ENCODE measurements at places on chromosomes 7 and 10. TPM values are rescaled to one million over a fixed set of nuclear protein-coding genes. Genes with fewer than 3 reads are reported as not detected.

The PITX3 gene
- total RNA-seq, result not detected

The SEC61G gene
- 3,014 TPM for total RNA-seq

The STAG3 gene
- 0.36 TPM for total RNA-seq

The LRRC17 gene
- 280 TPM for total RNA-seq

DNA sequence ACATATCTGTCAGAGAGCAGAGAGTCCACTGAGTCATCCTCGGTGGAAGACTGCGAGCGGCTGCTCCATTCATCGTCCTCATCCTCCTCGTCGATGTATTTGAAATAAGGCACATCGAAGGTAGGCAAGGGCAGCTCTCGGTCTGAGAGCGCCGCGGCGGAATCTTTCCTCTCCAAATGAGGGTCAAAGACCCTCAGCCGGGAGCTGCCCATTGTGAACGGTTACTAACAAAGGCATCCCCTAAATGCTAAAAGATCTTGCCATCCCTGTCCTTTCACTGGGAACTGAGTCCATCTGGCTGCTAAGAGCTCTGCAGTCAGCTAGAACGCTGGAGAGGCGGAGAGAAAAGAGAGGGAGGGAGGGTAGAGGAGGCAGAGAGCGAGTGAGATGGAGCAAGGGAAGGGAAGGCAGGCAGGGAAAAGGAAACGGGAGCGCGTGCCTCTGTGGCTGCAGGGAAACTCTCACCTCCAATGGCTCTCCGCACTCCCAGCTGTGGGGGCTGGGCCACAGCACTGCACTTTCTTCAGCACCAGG is 163.4 kb downstream of the RAPGEF5 start:
- H3K4me1 ChIP-seq, result no peaks in the 10 kb centered on the region
- H3K27ac ChIP-seq, result no peak overlapping the region
- H3K4me3 ChIP-seq, result no peak overlapping the region
- no peaks in the 10 kb centered on the region for H3K36me3 ChIP-seq
- H3K27me3 ChIP-seq, result peaks cover 5% of the 10 kb centered on the region

- DNase-seq, result no peak
- no peak overlapping the region for H3K4me3 ChIP-seq
- H3K36me3 ChIP-seq, result no peaks in the 10 kb centered on the region
Observed at GRCh38 chr10:114279901-114280644, 41.0 kb downstream of the VWA2 start.

- H3K27ac ChIP-seq, result no peak overlapping the region
- H3K27me3 ChIP-seq, result no peaks in the 10 kb centered on the region
- peak; percentile 60 for DNase-seq
- peaks cover 5% of the 10 kb centered on the region for H3K4me1 ChIP-seq
Observed at GRCh38 chr10:201328-201771, 66.1 kb downstream of the ZMYND11 start.

DNA sequence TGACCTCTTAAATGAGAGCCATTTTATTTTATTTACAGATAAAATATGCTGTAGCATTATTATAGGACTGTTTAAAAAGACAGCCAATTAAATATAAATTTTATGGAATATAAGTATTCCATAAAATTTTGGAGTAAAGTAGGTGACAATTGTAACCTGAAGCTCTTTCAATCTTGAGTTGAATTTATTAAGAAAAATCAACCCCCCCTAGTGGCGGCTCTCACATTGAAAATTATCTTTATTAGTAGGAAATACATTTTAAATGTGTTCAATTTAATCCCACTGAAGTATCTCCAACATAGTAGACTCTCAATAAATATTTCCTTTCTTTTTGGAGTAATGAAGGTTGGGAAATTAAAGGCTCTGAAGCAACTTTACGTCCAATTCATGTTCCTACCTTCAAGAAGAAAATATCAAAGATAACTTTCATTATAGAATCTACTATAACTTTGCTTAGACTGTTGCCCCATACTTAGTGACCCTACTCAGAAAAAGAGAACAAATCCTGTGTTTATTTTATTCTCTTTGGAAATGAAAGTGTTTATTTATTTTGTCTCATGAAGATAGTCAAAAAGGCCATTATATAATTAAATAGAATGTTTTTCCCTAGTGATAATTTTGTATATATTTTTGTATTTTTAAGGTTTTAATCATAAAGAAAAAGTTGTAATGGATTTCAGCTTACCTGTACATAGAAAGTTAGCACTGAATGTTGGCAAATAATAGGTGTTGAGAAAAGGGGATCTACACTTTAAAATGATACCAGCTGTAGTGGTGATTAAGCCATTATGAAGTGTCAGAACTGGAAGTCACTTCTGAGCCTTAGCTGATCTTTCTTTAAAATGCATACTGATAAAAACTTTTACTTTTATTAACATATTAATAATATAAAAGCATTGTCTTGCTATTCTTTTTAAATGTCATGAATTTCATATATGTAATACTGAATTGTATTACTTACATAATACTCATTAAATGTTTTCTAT is 3.3 kb downstream of the AHR start:
- H3K27me3 ChIP-seq, result no peaks in the 10 kb centered on the region
- no peak overlapping the region for H3K27ac ChIP-seq
- H3K4me1 ChIP-seq, result peaks cover 10% of the 10 kb centered on the region
- H3K36me3 ChIP-seq, result no peaks in the 10 kb centered on the region
- DNase-seq, result peak; percentile 43

DNA sequence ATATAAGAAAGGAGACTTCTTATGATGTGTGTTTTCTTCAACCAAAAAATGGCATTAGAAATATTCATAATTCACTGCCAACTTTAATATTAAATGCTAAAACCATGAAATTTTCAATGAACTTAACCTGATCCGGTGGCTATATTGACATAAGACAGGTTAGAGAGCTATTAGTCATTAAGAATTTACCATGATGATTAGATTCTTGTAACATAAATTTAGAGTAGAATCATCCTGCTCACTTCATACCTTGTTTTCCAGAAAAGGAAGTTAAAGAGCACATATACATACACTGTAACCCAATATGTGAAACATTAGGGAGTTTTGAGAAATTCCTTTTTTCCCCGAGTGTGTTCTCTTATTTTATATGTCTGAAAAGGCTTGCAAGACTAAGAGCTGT is 430.3 kb upstream of the SEMA3A start:
- no peak for DNase-seq
- H3K27me3 ChIP-seq, result no peaks in the 10 kb centered on the region
- H3K4me3 ChIP-seq, result no peak overlapping the region
- peaks cover 2% of the 10 kb centered on the region for H3K4me1 ChIP-seq

DNA sequence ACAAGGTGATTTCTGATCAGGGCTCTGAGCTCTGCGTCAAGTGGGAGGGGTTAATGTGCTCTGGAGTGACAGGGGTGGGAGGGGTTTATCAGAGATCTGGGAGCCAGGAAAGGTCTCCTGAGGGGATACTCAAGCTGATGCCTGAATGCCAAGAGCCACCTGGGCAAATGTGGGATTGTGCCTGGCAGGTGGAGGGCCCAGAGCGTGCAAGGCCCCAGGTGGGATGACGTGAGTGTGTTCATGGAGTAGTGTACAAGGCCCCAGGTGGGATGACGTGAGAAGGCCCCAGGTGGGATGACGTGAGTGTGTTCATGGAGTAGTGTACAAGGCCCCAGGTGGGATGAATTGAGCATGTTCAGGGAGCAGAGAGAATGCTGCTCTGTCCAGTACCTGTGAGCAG is 610.3 kb downstream of the PTPRN2 start:
- H3K4me3 ChIP-seq, result no peak overlapping the region
- H3K27ac ChIP-seq, result no peak overlapping the region
- no peak for DNase-seq
- H3K4me1 ChIP-seq, result no peaks in the 10 kb centered on the region

DNA sequence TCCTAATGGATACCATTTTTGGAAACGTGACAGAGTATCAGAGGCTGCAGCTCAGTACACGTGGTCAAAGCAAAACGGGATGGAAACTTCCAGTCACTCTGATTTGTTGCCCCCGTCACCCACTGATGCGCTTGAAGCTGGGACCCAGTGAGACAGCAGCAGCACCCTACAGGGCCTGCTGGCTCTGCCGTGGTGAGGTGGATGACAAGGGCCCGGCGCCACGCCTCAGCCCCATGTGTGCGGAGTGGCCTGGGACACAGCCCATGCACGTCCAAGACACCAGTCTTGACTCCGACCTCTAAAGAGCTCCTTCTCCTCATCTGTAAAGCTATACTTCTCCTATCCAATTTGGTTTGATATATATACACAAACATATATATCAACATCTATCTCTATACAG is 39.0 kb downstream of the CLEC2L start:
- H3K27me3 ChIP-seq, result peaks cover 8% of the 10 kb centered on the region
- H3K36me3 ChIP-seq, result peaks cover 33% of the 10 kb centered on the region

DNA sequence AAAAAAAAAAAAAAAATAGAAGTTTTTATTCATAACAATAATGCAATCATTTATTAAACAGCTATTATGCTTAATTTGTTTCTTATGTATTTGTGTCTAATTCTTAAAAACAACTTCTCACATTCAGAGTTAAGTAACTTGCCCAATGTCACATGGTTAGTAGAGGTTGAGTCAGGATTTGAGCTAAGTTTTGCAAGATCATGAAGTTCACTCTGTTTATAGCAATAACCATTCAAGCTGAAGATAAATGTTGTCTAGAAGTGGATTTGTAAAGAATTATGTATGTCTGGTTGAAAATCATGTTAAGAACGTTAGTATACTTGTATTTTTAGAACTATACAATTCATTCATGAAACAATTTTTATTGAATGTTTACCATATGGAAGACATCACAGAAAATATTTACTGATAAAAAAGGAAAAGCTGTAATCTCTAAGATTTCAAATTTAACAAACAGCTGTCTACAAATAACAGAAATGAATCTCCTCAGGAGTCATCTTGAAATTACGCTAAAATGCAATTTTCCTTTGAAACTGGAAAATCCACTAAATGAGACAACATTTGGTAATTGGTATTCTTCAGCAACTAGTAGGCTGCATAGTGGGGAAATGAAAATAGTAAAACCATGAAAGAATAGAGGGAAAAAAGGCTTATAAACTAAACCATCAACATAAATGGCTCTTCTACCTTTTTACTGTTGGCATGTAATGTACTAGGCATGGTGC is 70.5 kb upstream of the AHR start:
- no peak overlapping the region for H3K27ac ChIP-seq
- no peak overlapping the region for H3K4me3 ChIP-seq
- H3K27me3 ChIP-seq, result no peaks in the 10 kb centered on the region
- DNase-seq, result no peak
- no peaks in the 10 kb centered on the region for H3K36me3 ChIP-seq

DNA sequence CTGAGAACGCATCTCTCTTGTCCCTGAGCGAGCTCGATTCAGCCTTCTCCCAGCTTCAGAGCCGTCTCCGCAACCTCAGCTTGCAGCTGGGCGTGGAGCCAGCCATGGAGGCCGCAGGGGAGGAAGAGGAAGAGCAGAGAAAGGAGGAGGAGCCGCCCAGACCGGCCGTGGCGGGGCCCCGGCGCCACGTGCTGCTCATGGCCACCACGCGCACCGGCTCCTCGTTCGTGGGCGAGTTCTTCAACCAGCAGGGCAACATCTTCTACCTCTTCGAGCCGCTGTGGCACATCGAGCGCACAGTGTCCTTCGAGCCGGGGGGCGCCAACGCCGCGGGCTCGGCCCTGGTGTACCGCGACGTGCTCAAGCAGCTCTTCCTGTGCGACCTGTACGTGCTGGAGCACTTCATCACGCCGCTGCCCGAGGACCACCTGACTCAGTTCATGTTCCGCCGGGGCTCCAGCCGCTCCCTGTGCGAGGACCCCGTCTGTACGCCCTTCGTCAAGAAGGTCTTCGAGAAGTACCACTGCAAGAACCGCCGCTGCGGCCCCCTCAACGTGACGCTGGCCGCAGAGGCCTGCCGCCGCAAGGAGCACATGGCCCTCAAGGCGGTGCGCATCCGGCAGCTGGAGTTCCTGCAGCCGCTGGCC is 43.2 kb downstream of the CHST3 start:
- H3K36me3 ChIP-seq, result peaks cover 22% of the 10 kb centered on the region
- H3K27ac ChIP-seq, result no peak overlapping the region
- H3K4me3 ChIP-seq, result no peak overlapping the region
- DNase-seq, result no peak
- no peaks in the 10 kb centered on the region for H3K27me3 ChIP-seq
- peaks cover 20% of the 10 kb centered on the region for H3K4me1 ChIP-seq

DNA sequence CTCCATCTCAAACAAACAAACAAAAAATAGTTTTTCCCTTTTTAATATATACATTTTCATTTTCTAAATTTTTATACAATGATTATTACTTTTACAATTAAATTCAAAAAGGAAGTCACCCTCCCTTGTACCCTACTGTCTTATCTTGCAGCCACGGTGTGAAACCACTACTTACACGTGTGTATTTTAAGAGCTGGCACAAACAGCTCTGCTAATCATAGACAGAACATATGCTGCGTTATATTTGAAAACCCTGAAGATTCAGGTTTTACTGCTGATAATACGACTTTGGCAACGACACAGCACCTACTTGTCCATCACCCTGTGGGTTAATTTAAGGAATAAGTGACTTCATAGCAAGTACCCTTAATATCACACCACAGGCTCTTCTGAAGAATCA is 991 bp downstream of the ANKRD61 start:
- peaks cover 45% of the 10 kb centered on the region for H3K36me3 ChIP-seq
- no peaks in the 10 kb centered on the region for H3K4me1 ChIP-seq
- no peak overlapping the region for H3K27ac ChIP-seq
- H3K4me3 ChIP-seq, result no peak overlapping the region

DNA sequence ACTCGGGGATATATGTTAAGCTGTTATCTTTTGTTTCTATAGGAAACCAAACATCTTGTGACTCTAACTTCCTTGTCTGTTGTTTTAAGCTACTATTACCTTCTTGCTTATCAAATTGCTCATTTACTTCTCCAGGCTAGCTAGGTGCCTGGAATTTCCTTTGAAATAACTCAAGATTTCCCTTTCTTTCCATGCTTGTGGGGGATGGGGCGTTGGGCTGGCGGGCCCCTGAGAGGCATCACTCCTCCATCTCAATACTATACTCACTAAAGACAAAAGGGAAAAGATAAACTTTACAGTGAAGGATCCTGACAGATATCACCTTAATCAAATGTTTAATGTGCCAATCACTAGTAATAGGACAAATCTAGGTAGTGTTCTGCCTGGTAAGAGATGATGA is 34.7 kb upstream of the MYO3A start:
- DNase-seq, result no peak
- H3K27me3 ChIP-seq, result no peaks in the 10 kb centered on the region
- no peaks in the 10 kb centered on the region for H3K4me1 ChIP-seq
- H3K27ac ChIP-seq, result no peak overlapping the region
- H3K4me3 ChIP-seq, result no peak overlapping the region

GRCh38 chr10:20088061-20088701 is 271.9 kb downstream of the PLXDC2 start:
- no peak for DNase-seq
- no peaks in the 10 kb centered on the region for H3K4me1 ChIP-seq
- no peak overlapping the region for H3K27ac ChIP-seq

DNA sequence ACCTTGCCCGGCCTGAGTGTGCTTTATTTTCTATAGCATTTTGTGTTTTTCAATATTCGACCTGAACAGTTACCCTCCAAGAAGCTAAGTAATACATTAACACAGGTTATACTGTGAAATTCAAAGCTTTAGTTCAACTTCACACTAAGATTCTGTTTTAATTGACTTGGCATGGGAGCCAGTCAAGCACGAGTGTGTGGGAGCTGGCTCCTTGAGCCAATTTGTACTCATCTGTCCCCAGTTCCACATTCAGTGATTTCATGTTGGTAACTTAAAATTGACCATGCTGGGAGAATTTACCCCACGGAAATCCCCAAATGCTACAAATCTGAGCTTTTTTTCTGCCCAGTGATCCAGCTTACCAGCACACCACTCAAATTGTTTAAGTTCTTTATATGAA is 20.3 kb downstream of the TSPAN12 start:
- no peak for DNase-seq
- peaks cover 12% of the 10 kb centered on the region for H3K36me3 ChIP-seq
- no peaks in the 10 kb centered on the region for H3K27me3 ChIP-seq
- no peak overlapping the region for H3K4me3 ChIP-seq
- H3K4me1 ChIP-seq, result no peaks in the 10 kb centered on the region

- H3K27me3 ChIP-seq, result no peaks in the 10 kb centered on the region
- no peak overlapping the region for H3K4me3 ChIP-seq
- H3K36me3 ChIP-seq, result no peaks in the 10 kb centered on the region
- H3K4me1 ChIP-seq, result no peaks in the 10 kb centered on the region
Observed at GRCh38 chr7:133491846-133492652, 239.2 kb downstream of the EXOC4 start.
